Right forelimb (tissue), 1 donor: ENCODE measurements at places on chromosomes 2 and 18.

GRCh38 chr2:242065426-242065825 lies 195.9 kb downstream of the RTP5 start:
- no peak for DNase-seq

- no peak for DNase-seq
Observed at GRCh38 chr2:168171059-168171762, 76.2 kb downstream of the STK39 start.

DNA sequence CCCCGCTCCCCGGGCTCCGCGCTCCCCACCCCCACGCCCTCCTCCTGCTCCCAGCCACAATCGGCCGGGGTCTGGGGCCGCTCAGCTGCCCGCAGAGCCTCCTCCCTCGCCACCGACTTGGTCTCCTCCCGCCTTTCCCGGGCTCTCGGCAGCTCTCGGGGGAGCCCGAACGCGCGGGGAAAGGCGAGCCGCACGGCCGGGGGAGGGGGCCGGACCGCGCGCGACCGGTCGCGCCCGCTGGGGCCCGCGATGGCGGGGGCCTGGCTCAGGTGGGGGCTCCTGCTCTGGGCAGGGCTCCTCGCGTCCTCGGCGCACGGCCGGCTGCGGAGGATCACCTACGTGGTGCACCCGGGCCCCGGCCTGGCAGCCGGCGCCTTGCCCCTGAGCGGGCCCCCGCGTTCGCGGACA lies 327 bp downstream of the LTBP1 start:
- peak; percentile 64 for DNase-seq

GRCh38 chr18:5894611-5895298 lies 567 bp downstream of the TMEM200C start:
- DNase-seq = peak; percentile 73

GRCh38 chr18:59035591-59035990 lies 104.1 kb upstream of the SEC11C start:
- DNase-seq = no peak

DNA sequence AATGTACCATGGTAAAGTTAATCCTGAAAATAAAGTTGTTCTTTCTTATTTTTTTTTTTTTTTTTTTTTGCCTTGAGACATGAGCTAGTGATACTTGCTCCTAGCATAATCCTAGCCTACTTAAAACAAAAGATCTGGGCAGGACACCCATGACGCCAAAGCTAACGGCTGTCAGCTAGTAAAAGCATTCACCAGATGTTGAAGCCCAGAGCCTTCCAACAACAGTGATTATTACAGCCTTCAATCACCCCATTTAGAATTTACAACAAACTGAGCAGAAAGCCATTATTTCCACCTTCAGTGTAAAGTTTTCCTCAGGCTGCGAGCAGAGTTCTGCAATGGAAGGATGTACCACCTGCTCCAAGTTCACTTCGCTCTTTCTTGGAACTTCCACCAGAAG lies 259.5 kb downstream of the SP3 start:
- DNase-seq = no peak

DNA sequence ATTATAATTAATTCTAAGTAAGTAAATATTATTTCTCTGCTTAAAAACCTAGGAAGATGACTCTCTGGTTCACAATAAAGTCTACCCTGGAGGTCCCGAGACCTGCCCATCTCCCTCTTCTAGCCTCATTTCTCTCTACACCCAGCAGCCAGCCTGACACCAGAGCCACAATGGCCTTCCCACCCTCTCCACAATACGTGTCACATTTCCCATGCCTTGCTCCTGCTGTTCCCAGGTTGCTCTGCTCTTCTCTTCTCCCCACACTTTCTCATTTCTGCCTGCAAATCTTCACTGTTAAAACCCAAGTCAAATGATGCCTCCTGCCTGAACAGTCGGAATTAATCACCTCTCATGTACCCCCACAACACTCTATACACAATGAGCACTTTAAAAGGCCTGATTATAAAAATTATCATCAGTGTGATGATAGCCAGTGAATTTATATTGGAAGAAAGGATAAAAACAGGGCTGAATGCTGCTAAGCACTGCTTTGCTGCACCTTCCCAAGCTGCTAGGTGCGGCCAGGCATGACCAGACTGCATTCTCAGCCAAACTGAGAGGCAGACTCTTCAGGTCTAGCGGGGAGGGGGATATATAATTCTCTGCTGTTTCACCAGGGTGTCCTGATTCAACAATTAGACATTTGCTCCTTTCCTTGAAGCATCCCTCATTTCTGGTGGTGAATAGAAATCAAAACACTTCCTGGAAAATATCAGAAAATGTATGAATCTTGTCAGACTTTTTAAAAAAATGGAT lies 160.6 kb downstream of the DTNA start:
- no peak for DNase-seq

DNA sequence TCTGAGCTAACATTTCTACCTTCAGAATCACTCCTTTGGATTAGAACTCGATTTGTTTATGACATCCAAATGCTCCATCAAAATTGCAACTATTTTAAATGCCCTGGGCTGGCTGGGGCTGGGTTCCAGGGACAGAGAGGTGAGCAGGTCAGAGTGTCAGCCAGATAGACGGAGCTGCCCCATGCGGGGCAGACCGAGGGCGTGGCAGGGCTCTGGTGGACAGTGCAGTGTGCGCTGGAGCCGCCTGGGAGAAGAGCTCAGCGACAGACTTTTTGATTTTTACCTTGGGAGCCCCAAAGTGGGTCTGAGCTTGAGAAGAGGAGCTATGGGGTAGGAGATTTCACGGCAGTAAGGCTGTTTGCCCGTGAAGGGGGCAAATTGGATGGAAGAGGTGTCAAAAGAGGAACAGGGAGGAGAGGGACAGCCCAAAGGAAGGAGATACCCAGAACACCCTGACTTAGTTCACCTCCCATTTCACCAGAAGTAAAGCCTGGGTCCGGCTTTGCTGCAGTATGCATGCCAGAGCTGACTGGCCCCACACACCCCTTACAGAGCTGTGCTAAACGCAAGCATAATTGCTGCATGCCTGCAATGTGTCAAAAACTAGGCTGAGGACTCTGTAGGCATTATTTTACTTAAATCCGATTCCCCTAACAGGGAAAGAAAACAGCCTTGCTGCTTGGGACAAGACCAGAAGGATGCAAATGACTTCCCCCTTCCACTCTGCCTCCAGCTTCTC lies 33.7 kb downstream of the EN1 start:
- DNase-seq = peak; percentile 29

DNA sequence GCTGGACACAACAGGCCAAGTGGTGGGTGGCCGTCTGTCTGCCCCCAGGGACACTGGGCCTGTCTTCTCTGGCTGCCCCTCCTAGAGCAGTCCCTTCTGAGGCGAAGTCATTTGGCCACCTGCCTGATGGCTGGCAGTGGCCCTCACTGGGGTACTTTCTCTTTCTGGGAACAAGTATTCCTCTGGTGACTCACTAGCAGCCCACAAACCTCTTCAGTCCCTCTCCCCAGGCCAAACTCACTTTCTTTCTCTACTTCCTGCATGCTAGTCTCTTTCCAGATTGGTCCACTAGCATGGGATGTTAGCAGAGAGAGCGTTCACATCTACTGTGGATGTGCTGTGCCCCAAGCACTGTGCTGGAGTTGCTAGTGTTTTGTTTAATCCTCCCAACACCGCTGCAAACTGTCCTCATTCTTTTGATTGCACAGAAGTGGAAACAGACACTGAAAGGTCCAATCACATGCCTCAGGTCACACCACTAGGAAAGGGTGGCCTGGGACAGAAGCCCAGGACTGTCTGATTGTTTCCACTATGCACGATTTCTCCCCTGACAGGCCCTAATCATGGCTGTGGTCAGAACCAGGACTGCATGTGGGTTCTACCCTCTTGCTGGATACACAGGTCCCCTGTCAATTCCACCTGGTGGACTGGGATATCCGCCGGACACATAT lies 5.2 kb downstream of the DYSF start:
- no peak for DNase-seq

DNA sequence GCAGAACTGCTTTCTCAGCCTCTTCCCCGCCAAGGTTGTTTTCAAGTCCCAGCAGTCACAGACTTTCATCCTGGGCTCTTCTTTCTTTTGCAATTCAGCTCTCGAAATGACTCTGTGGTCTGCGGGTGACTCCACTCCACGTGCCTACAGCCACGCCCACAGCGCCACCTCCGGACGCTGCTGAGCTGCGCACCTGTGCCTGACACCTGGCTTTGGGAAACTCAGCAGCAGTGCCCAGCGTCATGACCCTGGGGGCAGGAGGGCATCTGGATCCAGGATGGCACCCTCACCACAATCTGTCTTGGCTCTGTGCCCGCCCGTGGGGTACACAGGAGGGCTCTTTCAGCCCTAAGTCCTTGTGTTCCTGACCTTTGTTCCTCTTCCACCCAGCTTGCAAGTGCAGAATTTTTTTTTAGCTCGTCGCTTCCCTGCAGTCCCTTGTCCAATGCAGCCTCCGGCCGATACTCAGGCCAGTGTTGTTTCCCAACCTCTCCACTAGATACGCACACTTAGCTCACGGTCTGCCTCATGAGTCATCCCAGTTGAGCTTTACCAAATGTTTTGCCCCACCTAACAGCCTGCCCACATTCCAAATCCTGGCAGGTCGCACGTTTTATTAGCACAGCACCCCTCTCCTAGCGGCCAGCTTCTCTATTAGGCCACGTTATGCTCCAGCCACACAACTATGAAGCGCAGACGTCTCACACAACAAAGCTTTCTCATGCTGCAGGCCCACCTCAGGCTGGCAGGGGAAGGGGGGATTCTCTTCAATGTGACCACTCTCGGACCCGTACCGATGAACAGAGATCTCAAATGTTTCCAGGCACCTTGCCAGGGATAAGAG lies 6.5 kb upstream of the CAPN10 start:
- no peak for DNase-seq

DNA sequence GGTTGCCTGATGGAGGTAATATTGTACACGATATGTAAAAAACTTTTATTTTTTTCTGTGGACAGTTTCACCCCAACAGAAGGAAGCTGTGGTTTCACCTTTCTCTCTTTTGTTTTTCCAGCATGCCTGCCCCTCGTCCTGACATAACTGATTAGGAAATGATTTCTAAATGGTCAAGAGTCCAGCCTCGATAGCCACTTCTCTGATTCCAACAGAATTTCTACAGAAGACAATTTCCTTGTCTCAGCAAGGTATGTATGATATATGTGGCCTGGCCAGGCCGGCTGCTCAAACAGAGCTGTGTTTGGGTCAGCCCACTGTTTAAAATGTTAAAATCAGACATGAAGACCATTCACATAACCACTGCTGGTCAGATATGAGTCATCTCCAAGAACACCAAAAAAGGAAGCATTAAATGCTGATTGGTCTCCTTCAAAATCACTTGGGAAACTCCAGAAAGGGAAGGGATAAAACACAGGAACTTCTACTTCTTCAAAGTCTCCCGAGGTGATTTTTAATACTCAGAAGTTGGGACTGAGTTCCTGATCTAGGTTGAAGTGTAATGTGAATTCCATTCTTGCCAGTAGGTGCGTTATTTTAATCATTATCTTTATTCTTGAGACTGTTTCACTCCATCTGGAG lies 22.3 kb downstream of the ATP8B1 start:
- no peak for DNase-seq

DNA sequence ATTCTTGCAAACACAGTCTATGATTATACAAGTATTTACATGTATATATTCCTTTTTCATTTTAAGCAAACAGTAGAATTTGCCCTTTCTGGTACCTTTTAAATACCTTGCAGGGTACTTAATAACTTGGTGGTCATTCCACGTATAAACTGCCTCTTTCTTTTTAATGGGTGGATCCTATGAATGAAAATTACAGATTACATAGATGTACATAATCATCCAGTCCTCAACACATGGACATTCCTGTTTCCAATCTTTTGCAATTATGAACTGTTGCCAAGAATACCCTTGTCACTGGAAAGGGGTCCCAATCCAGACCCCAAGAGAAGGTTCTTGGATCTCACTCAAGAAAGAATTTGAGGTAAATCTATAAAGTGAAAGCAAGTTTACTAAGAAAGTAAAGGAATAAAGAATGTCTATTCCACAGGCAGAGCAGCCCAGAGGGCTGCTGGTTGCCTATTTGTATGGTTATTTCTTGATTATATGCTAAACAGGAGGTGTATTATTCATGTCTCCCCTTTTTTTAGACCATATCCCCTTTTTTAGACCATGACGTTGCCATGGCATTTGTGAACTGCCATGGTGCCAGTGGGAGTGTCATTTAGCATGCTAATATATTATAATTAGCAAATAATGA lies 7.7 kb upstream of the CCNT2 start:
- DNase-seq = no peak

DNA sequence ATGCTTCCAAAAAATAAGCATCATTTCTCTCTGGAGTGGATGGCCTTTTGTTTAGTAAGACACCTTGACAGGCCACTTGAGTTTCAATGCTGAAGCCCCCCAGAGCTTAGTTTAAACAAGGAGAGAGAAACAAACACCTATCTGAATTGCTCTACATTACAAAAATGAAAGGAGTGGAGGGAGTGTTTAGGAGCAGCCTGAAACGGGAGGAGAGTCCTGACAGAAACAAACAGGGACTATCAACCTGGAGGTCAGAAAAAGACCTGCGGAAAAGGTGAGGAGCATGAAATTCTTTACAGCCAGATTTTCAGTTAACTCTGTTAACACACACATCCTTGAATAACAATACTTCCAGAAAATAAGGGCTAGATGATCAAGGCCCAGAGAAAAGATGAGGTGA lies 126.2 kb downstream of the NR4A2 start:
- no peak for DNase-seq

- DNase-seq = no peak
Observed at GRCh38 chr2:212640428-212640827, 101.8 kb upstream of the ERBB4 start.

DNA sequence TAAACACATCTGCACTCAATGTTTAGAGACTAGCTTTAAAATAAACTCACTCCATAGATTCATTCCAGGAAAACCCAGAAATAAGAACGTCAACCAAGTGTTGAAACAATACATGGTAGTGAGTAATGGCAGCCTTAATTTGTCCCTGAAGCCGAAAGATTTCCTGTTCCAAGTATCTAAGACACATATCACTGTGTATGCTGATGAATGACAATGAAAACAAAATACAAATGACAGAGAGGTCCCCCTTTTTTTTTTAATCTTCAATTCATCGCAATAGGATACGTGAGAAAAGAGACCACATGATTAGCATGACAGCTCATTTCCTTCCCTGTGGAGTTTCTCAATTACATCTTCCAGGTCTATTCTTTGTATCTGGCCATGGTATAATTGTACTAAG lies 160.5 kb upstream of the STK17B start:
- DNase-seq = no peak

DNA sequence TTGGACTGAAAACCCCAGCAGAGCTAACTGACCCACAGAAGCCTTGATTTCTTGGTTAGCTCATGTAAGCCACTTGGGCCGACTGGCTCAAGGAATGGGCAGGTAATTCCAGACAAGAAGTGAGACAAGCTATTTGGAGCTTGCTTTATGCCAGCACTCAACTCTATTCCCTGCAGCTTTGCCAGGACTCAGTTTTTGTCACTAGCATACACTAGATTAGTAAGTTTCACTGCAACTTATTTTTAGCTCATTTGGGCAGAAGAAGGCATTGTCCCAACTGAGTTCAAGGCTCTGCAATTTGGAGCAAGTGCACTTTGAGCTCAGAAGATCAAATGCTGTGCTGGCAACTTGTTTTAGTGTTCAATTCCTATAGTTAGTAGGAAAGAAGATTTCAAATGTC lies 116.1 kb downstream of the SLC4A3 start:
- DNase-seq = no peak
